ENCODE measurements at places on chromosomes 5 and 9.
A peak's percentile ranks its signal among the peaks of the same experiment; 100 is the strongest.

- DNase-seq = no peak
Observed at GRCh38 chr5:181204826-181205760, at the start of gene TRIM7. Gene TRIM7 (minus strand): TSS chr5:181205196. CDS start chr5:181205110, 86 bp downstream.

- DNase-seq = peak; percentile 62
Observed at GRCh38 chr5:94524841-94525697, 93.3 kb downstream of the KIAA0825 start.

GRCh38 chr5:39369123-39369815 is 5.0 kb upstream of the C9 start:
- DNase-seq = no peak

DNA sequence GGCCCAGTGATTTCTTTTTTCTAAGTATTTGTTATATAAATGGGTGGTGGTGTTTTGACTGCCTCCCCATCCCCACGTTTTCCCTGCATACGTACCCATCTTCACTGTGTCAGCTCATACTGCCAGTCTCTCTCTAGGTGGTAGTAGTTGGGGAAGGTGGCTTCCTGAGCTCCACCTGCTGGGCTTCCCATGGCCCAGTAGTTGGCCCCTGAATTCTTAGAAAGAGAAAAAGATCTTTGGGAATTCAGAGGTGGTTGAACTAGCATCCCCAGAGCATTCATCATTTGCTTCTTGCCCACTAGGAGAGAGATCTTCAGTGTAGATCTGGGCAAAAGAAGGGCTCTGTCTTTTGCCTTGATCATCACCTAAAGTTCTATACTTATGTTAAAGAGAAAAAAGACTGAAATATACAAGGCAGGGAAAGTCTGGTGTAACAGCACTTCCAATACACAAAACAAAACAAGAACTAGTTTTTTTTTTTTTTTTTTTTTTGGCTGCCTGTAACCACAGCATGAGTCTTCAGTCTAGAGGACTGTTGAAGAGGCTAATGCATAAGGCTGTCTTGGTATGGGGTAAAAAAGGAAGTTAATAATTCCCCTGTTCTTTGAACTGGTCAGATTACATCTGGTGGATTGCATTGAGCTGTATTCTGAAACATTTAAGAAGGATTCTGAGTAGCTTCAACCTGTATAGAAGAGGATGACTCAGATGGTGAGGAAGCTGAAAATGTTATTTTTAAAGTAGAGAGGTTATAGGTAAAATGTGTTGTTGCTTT is 128.7 kb downstream of the ATG10 start:
- DNase-seq = peak; percentile 35

- DNase-seq = no peak
Observed at GRCh38 chr9:87588339-87588738, 90.7 kb downstream of the DAPK1 start.

DNA sequence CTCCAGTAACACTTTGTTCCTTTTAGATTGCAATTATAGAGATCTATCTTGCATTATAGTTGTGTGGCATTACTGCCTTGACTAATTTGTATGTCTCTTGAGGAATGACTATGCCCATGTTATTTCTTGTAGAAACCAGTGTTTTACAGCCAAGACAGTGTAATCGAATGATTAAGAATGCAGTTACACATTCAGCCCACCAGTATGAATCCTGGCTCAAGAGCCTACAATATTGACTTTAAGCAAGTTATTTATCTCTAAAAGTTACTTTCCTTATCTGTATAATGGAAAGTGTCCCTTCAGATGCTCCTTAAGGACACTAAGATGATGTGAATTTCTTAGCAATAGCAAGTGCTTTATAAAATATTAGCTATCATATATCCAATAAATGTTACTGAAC is 9.7 kb upstream of the SNX24 start:
- no peak for DNase-seq

- DNase-seq = no peak
Observed at GRCh38 chr5:169757016-169757415, 119.9 kb downstream of the DOCK2 start.

- DNase-seq = no peak
Observed at GRCh38 chr9:124452841-124453585, 2.8 kb downstream of the ADGRD2 start.

- DNase-seq = no peak
Observed at GRCh38 chr5:146151970-146152369, 30.5 kb downstream of the LARS1 start.

DNA sequence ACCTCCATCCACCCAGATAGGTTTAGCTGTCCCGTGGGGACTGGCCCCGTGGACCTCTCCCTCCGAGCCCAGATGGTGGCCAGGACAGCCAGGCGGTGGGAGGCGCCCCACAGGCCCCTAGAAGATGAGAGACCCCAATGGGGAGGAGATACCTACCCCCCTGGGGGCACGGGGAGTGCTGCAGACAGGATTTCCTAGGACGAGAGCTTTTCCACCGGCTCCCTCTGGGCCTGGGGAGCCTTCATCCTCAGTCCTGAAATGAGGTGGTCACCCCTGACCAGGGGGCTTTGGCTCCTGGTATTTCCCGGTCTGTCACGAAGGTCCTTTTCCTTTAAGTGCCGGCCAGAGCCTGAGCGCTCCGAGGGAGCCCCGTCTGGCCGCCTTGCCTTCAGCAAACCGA is 46.8 kb downstream of the MRPL36 start:
- DNase-seq = no peak

DNA sequence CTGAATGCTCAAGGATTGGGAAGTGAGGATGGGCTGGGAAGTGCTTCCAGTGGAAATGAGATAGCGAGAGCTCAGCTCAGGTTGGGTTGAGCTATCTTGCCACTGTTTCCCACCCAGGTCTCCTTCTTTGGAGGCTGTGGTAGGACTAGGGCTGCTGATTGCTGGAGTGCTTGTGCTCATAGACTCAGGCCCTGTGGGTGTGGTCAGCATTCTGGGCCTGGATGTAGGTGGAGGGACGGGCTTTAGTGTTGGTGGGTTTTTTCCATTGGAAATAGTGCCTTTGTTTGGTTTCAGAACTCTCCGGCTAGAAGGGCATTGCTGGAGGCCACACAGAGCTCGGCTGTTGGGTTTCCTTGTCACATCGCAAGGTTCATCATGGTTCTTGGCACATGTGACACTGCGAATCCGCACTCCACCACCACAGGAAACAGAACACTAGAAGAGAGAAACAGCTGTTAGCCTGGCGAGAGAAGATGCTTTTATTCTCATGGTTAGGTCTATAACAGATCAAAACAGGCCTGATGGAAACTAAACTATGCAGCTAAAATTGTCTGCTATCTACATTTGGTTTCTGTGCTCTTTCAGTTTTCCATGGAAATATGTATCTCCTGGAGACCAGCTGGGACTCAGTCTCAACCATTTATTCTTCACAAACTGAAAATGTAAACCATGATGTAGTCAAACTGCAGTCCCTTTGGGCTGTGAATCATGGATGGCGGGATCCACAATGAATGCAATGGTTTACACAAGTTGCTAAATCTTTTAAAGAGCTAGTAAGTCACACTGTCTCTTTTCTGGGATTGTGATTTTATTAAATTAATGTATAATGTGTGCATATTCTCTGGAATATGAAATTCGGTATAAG is 136.2 kb downstream of the TARS1 start:
- no peak for DNase-seq

Measured in activated CD4-positive, alpha-beta T cell treated with anti-CD3 and anti-CD28 coated beads, Interleukin-2, amount 50 U/mL, for 16 hours (primary cell).